ENCODE measurements at places on chromosomes 13 and 19.

DNA sequence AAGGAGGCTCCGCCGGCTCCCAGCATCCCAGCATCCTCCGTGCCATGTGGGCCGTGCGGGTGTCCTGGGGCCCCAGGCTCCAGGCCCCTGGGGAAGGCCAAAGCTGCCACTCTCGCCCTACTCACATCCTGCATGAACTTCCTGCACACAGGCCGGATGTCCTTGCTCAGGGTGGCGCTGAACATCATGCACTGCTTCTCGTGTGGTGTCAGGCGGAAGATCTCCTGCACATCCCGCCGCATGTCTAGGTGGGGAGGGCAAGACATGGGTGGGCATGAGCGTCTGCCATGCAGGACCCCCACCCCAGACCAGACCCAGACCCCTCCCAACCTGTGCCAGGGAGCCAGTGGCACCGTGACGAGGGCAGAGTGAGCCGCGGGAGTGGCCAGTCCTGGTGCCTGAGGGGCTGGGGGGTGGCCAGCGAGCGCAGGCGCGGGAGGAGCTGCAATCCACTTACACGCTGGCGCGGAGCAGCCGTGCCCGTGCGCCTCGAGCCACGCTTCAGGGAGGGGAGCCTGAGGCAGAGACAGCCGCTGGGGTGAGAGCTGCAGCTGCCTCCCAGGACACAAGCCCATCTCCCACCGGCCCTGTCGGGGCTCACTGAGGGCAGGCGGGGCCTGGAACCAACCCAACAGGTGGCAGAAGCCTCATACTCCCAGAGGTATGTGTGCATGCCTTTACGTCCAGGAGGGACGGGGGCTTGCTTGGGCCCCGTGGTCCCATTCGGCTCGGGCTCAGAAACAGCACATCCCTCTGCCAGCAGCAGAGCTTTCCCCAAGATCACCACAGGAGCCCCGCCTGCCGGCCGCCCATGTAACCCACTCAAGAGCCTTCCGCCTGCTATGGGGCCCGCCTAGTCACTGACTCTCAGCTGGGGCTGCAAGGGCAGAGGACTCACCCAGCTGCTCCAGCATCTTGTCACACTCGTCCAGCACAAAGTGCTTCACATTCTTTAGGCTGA lies 8.8 kb downstream of the DDX39A start:
- no peak for DNase-seq

DNA sequence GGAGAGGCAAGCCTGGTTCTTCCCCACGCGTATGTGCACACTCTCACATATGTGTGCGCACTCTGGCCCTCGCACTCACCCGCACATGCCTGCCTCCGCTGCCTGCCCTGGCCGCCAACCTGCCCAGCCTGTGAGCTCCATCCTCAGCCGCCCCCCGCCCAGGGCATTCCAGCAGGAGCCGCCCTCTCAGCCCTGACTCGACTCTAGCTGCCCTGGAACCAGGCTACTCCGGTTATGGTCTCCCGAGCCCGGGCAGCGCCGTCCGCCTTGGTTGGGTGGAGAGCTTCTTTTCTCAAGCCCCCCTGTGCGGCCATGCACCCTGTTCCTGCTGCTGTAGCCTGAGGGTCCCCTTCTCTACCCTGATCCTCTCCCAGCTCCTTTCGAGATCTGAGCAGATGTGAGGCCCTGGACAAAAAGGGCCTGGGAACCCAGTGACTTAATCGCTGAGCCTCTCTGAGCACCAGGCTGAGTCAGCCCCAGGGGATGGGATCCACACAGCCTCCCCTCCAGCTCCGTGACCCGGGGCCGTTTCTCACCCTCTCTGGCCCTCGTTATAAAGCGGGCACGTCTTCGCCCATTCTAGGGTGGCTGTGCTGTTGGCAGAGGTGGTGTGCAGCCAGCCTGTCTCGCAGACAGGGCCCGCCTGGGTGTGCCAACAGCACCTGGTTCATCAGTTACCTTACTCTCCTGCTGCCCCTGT lies 191.5 kb downstream of the TEX29 start:
- no peak for DNase-seq

- DNase-seq = no peak
These were observed 101.8 kb downstream of the FAM216B start for GRCh38 chr13:42883142-42883541.

DNA sequence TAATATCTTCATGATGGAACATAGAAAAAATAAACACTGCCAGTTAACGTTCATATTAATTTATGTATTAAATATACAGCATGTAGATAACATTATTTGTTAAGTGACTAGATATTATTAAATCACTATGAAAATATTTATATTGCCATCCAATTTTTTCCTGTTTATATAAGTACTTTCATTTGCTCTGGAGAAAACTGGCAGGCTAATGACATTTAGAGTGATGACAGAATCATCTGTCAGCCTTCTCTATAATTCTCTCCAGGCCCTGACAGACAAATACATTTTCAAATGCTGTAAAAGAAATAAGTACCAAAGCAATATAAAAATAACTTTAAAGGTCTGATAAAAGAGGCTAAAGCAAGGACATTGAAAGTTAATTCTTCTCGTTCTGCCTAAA lies 2556.7 kb upstream of the PCDH20 start:
- no peak for DNase-seq

DNA sequence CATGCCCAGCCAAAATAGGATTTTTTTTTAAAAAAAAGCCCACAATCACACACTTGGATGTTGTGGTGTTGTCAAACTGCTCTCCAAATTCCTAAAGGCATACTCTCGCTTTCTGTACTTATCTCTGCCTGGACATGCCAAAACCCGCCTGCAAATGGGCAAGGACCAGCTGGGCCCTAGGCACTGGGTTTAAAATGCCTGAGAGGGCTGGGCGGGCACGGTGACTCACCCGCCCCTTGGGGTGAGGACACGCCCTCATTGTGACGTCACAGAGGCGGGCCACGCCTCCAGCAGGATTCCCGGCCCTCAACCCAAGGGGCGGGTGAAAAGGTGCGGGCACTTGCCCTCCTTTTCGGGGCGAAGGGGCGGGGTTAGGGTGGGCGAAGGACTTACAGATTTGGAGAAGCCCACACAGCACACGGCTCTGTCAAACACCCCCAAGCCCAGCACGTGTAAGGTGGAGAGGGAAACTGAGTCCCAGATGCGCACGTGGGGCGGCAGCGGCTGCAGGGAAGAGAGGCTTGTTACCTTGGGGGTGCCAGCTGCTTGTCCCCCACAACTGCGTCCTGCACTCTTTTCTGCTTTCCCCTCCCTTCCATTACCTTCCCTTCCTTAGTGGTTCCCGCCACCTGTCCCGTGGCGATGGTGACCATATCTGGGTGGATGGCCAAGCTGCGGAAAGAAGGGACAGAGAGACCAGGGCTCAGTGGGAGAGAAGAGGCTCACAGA lies 6.6 kb downstream of the EML2 start:
- DNase-seq = no peak
